Uterus (tissue), 4 donors: ENCODE measurements at places on chromosomes 11 and 22. TPM values are rescaled to one million over a fixed set of nuclear protein-coding genes. Genes with fewer than 3 reads are reported as not detected.
A peak's percentile ranks its signal among the peaks of the same experiment; 100 is the strongest.

DNA sequence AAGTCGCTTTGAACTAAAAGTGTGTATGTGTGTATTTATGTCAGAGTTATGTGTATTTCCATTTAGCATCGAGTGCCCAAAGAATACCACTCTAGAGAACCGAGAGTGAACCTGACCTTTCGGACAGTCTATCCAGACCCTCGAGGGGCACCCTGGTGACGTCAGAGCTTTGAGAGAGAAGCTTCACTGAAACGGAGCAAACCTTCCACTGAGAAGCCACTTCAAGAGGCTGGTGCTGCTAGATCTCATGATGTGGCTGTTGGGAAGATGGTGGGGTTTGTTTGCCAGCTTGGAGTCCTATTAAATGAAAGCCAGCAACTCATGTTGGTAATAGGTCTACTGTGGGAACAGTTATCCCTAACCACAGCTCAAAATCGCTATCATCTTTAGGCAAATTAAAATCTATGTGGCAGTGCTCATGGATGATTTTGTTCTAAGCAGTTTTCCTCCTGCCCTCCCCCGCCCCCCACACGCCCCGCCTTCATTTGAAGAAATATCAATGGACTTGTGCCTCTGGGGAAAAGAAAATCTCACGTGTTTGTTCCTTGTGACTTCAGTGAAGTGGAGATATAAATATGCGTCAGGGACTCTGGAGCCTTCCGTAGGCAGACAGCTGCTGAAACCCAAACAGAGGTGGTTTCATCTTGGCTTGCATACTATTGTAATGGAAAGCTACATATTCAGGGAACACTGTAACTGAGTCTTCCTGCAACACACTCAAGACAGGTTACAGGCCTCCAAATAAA lies 22.4 kb upstream of the C11orf96 start:
- DNase-seq, result no peak

DNA sequence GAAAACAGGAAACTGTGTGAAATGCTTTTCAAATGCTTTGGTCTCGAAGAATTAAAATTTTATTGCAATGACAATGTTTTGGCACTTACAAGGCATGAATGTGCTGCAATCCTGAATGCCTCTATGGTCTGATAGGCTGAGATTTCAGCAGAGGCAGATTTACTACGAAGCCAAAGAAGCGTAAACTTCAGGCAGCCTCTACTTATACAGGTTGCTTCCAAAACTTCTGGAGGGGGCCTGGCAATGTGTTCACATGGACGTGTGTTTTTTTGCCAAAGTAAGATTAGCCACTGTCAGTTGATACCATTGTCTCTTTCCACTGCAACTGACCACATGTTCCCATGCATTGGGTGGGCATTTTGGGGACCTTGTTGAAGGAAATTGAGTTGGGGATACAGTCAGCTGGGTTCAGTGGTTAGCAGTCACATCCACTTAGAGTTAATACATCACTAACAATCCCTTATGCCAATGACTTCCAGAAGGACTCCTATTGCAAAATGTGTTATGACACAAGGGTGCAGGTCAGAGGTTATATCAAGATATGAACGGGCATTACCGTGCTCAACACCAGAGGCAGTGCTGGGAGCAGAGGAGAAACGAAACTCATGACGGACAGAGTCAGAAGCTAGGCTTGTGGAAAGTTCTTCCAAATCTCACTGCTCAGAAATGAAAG lies 48.8 kb downstream of the ABTB2 start:
- DNase-seq, result no peak

DNA sequence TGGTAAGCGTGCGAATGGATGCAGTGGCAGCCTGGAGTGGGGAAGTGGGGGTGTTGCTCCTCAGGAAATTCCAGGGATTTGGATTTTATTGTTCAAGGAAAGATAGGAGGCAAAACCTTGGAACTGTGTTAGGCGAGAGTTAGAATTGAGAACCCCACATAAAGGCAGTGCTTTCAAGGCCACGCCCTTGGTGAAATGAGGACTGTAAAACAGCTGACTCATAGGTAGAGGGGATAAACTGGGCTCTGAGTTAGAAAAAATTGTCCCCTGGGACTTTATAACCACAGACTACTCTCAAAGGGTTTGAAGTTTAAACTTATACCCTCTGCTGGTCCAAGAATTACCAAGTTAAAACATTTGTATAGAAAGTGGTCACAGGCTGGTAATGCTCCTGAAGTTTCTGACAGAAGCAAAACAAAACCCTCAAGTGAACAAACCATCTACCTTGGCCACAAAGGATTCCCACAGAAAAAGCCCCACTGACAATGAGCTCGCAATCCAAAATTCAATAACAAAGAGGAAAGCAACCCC lies 250.3 kb upstream of the TBCEL start:
- no peak for DNase-seq

- no peak for DNase-seq
These were observed 356.4 kb downstream of the DYNC2H1 start for GRCh38 chr11:103465555-103466140.

DNA sequence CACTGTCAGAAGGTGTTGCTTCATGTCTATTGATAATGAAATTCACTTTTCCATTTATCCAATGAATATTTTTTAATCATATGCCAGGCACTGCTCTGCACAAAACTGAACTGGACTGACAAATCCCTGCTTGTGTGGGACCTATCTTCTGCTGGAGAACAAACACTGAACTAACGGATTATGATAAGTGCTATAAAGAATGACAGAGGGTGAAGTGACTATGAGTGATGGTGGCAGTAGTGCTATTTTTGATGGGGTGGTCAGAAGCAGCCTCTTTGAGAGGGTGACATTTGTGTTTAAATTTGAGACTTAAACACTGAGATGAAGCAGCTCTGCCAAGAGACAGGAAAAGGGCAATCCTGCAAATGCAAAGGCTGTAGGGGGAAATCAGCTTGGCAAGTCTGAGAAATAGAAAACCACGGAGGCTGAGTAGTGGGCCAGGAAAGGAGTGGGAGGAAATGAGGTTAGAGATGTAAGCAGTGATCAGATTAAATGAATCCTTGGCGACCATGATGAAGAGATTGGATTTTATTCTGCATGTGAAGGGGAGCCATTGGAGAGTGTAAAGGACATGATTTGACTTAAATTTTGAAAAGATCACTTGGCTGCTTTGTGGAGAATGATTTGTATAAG lies 6.0 kb downstream of the TBCEL start:
- no peak for DNase-seq

- no peak for DNase-seq
These were observed 50.2 kb downstream of the APOL3 start for GRCh38 chr22:36110306-36110881.

DNA sequence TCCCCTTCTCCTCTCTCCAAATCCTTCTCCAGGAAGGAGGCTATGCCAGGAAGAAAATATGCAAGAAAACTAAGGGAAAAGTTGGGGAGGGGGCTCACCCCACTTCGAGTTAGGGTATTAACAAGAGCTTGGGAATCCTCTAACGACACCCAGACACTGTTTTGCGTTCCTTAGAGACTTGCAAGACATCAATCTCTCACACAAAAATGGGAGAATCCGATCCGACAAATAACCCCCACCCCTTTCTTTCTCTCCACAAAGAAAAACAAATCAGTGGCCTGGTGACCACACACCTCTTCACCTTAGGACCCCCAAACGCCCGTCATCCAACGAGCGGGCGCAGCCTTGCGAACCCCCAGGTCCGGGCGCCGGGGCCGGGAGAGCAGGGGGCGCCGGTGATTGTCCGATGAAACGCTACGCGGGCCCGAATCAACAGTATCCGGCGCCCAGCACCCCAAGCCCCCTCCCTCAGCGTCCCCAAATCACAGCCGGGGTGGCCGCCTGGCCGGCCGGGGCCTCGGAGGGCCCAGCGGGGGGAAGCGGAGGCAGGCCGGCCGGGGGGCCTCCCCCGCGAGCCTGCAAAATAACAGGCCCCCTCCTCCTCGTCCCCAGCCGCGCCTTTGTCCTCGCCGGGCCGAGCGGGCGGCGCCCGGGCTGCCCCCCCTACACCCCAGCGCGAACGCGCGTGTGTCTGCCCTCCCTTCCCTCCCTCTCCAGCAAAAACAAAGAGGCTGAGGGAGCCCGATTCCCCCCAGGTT lies 690 bp downstream of the CSNK1E start:
- peak; percentile 77 for DNase-seq

GRCh38 chr11:88012456-88012855 lies 162.8 kb downstream of the RAB38 start:
- DNase-seq, result no peak

PELI3 gene
- 20.3 TPM for total RNA-seq

ARHGAP32 gene
- 40.6 TPM for total RNA-seq

OR52E8 gene
- not detected for total RNA-seq

TCN1 gene
- not detected for total RNA-seq

UBQLNL gene
- 6.8 TPM for total RNA-seq
